ENCODE measurements at places on chromosomes 2 and 18.

- peak; percentile 78 for DNase-seq
Observed at GRCh38 chr2:174778085-174778981, 14.1 kb upstream of the CHRNA1 start.

DNA sequence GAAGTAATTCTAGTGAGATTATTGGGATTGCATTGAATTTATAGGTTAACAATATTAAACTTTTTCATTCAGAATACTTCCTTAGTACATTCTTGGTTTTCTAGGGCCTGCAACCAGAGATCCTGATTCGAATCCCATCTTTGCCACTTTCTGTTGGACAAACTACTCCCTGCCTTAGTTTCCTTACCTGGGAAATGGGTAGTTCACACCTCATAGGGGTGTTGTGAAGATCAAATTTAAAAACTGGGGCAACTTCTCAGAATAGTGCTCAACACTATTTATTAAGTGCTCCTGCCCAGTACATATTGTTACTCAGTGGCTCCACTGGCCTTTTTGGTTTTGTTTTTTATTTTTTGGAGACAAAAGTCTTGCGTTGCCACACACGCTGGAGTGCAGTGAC lies 43.5 kb downstream of the SMCHD1 start:
- no peak for DNase-seq

DNA sequence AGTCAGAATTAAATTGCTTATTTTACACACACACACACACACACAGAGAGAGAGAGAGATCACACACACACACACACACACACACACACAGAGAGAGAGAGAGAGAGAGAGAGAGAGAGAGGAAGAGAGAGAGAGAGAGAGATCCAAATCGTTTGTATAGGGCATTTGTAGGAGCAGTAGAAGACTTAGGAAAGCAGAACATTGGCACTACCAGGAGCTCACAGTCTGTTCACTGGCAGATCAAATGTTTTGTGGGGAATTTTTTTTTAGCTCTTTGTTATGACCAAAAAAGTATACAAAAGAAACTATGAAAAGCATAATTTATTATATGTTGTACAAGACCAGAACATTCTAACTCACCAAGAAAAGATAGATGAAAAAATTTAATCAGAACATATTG lies 81.8 kb downstream of the MBD5 start:
- no peak for DNase-seq

GRCh38 chr18:24656551-24657443 lies 196.4 kb downstream of the HRH4 start:
- no peak for DNase-seq

DNA sequence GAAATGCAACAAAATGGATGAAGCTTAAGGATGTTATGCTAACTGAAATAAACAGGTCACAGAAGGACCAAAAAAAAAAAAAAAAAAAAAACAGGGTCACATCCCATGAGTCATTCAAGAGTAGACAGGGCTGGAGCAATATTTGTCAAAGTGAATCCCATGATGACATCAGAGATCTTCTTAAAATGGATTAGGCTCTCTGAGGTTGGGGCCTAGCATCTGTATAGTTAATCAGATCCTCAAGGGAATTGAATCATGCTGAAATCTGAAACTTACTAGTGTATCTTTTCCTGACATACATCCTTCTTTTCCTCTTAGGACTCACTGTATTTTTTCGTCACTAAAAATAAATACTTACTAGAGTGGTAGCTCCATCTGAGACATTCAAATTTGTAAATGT lies 380.6 kb upstream of the NXPH2 start:
- DNase-seq: no peak

- DNase-seq: no peak
Observed at GRCh38 chr2:26455037-26455669, 22.8 kb downstream of the OTOF start.

- peak; percentile 93 for DNase-seq
Observed at GRCh38 chr2:42047488-42048298, at the start of gene PKDCC. Gene PKDCC, plus strand, starts transcription at chr2:42048021. Its CDS starts 179 bp downstream, at chr2:42048200.

GRCh38 chr2:222603501-222603900 lies 52.4 kb downstream of the FARSB start:
- no peak for DNase-seq

GRCh38 chr2:16614314-16614860 lies 51.2 kb downstream of the CYRIA start:
- no peak for DNase-seq

DNA sequence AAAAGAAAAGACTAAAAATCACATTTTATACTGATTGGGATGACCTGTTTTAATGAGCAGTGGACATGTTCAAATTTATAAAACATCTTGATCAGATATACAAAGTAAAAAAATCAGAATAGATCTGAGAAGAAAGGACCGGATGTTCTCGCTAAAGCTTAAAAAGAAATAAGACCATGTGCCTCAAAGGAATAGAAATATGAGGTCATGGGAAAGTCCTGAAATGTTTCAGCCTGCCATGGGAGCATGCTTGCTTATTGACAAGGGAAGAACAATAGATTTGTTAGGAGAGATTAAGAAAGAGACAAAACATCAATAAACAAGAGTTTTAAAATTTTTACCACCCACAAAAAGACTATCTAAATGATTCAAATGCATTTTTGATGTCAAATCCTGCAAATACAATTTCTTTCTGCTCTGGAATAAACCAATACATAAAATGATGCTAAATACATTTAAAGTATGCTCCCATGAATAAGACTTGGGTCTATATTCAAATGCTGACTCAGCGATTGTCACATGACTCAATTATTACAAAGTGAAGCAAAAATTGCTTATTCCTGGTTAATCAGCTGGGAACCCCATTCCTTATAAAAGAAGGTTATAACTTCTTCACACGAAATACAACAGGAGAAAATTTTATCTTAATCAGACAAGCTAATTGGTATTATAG lies 633.9 kb upstream of the PKDCC start:
- DNase-seq: no peak

- DNase-seq: no peak
Observed at GRCh38 chr2:100397976-100398375, 19.5 kb downstream of the CHST10 start.

DNA sequence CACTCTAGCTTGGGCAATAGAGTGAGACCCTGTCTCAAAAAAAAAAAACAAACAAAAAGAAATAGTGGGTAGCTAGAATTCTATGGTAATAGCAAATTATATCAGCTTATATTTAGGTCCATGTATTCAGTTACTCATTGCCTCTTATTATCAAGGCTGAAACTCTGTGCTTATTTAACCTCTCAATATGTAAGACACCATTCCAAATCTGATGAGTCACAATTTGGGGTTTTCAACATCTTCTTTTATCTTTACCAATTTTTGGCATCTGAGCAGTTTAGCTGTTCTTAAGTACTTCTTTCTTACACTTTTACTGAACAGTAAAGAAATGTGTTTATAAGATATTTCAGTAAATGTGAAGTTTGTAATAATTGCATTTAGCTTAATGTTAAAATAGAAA lies 69.3 kb downstream of the TTC27 start:
- DNase-seq: no peak

DNA sequence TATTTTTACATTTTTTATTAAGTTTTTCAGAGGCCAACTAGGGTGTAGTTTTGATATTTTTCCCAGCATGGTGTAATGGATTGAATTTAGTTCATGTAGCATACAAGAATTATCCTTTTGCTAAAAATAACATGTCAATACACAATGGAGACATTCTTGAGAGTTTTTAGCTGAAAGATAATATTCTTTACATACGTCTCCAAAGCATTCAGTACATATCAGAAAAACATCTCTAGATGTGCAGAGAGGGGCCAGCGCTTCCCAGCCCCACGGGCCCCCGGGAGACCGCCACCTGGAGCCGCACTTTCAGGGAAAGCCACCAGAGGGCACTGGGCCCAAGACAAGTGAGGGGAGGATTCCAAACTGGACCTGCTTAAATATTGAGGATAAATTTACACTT lies 499.4 kb downstream of the GALR1 start:
- no peak for DNase-seq

DNA sequence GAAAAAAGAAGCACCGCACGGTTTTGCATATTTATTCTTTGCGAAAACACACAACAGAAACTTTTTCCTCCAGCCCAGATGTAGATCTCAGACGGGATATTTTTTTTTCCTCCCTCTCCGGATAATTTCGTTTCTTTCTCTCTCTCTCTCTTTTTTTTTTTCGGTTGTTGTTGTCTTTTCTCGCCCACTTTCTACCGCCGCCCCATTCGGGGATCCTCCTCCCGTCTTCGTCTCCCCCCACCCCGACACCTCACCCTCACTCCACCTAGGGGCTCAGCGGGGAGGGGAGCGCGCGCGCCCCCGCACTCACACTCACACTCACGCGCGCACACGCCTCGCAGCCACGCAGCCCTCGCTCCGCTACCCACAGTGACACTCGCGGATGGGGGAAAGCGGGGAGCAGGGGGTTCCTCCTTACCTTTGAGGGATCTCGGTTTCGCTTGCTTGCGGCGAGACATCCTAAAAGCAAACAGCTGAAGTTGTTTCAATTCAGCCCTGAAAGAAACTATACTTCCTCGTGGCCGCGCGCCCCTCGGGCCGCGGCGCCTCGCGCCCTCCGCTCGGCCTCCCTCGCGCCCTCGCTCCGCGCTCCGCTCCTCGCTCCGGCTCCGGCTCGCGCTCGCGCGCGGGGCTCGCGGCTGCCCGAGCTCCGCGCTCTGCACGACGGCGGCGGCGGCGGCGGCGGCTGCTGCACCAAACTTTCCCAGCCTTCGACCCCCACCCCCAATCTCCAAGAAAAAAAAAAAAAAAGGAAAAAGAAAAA lies 1.3 kb downstream of the ZNF521 start:
- DNase-seq: peak; percentile 82

DNA sequence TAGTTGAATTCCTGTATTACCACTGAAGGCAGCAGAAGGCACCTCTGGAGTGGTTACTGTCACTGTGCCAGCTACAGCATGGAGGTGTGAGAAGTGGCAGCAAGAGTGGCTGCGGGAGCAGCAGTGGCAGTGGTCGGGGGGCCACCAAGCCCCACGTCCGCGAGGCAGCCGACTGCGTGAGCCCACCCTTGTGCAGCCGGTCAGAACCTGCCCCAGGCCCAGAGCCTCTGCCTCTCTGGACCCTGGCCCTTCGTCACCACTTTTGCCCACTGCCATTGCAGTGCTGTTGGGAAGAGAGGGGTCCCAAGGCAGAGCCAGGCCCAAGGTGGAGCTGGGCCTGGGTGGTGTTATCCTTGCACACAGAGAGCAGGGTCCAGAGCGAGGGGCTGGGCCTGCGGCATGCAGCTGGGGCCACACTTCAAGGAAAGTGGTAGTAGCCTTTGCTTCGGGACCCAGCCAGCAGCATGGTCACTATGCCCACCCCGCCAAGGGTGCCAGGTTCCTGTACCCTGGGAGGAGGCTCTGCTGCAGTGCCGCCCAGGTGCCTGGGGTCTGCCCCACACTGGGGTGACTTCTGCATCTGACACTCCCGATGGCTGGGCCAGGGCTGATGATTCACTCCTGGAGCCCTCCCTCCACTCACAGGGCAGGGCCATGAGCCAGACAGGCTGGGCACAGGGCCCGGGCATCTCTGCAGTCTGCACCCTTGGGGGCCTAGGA lies 450.1 kb upstream of the LRATD1 start:
- peak; percentile 43 for DNase-seq

DNA sequence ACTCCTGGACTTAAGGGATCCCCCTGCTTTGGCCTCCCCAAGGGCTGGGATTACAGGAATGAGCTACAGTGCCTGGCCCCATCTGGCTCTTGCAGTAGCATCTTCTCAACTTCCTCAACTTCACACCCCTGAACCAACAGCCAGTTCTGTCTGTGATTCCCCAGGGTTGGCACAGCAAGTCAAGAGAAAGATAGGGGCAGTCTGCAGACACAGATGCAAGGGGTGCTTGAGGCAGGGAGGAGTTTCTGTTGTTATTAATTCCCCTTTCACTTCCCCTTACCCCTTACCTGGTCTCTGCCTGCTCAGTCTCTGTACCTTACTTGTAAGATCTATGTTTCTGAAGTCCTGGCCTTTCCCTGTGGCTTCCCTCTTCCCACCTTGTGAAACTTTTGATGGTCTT lies 54.1 kb upstream of the MEX3C start:
- DNase-seq: no peak

- peak; percentile 78 for DNase-seq
Observed at GRCh38 chr2:1153920-1154319, 203.3 kb downstream of the SNTG2 start.

All from Right ventricle myocardium inferior (tissue), 1 donor.